ENCODE measurements at places on chromosomes 16 and 17.

- no peak for DNase-seq
Observed at GRCh38 chr17:77720946-77721845, 237.3 kb upstream of the TNRC6C start.

- no peak for DNase-seq
Observed at GRCh38 chr17:19335951-19336631, 26.4 kb downstream of the B9D1 start.

GRCh38 chr17:49505854-49506253 lies 10.8 kb downstream of the NGFR start:
- no peak for DNase-seq

DNA sequence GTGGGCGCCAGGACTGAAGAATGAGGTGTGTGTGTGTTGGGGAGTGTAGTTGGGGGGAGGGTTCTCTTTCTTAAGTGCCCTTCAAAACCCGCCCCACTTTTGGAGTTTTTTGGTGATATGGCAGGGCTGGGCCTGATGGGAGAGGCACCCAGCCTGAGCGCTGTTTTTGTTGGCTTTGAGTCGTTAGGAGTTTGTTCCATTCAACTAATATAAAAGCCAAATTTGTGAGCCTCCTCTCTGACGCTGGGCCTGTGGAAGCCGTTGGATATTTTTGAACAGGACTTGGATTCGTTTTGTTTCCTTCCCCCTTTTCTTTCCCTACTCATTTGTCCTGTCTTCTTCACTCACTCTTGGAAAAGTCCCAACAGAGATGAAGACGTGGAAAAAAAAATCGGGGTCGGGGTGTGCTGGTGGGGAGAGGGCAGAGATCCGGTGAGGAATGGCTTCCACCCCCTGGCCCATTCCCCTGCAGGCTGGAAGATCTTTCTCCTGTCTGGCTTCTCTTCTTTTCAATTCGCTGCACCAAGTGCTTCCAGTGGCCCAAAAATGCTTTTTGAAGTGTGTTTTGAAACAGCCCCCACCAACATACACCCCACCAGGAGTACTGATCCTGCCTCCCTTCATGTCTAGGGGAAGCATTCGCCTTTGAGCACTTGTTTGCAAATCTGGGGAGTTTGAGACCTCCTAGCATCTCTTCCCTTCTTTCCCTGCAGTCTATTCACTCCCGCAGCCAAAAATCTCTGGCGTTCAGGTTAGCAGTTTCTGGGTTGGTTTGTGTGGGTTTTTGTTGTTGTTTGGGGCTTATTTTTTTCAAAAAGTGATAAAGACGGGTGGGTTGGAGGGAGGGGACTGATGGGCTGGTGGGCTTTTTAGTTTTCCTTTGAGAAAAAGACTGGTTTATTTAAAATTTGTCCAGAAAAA lies 2.6 kb downstream of the FZD2 start:
- DNase-seq, result no peak

GRCh38 chr16:89376812-89377452 lies 113.4 kb downstream of the ANKRD11 start:
- no peak for DNase-seq

DNA sequence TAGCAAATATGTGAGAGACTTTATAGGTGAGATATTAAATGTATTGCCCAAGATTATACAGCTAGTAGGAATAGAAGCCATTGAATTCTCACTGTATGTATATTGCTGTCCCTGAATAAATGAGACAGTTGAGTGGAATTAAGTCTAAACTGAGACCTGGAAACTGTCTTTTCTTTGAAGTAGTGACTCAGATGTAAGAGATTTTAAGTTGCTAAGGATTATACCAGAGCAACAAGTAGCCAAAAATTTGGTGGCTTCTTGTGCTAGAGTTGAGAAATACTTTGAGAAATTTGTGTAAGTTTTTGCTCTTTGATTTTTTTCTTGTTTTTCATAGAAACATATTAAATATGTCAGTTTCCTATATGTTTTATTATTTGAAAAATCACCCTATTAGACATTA lies 58.7 kb downstream of the TANC2 start:
- no peak for DNase-seq

GRCh38 chr17:81314398-81315081 lies 19.4 kb upstream of the SLC38A10 start:
- DNase-seq, result no peak

DNA sequence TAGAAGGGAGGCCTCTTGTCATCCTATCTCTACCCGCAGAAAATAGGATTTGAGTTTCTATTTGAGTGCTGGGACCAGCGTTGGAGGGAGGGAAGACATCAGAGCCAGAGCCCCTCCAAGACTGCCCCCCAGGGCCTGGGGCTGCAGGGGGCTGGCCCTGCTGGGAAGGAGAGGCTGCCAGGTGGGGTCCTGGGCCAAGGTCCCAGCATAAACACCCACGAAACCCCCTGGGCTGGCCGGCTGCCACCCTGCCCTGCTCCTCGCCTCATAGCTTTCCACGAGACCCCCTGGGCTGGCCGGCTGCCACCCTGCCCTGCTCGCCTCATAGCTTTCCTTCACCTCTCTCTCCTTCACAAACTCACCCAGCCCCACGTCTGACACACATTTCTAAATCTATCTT lies 10.6 kb upstream of the TEX19 start:
- no peak for DNase-seq

DNA sequence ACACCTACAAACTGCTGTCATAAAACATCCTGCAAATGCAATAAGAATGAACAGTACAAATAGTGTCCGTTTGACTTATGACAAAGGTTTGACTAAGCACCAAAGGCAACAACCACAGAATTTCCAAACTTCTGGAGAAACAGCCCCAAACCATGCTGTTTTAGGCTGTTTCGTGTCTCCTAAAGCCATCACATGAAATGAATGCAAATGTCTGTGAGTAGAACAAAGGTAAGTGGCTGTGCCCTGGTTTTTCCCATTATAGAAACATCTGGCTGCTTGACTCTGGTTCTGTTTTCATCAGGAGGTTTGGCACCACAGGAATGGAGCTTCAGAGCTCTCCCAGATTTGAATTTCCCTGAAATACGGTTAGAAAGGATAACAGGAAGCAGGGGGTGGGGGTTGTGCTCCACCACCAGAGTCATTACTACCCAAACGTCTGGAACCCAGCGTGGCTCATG lies 4.6 kb upstream of the EMP2 start:
- no peak for DNase-seq

GRCh38 chr17:38815576-38816193 lies 9.4 kb downstream of the CWC25 start:
- no peak for DNase-seq

DNA sequence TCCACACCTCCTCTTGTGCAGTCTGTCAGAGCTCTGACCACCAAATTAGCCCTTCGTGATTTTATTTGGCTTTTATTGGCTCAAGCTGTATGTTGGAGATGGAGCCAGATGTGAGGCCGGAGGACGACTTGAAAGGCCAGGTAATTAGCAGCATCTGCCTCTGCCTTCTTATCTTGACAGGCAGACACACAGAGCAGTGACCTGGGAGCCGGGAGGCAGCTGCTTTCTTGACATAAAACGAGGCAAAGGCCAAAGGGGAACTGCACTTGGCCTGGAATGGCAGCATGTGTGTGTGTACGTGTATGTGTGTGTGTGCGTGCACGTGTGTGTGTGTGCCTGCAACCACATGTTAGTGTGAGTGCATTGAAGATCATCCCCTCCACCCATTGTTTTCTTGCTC lies 56.9 kb upstream of the BRD7 start:
- no peak for DNase-seq

GRCh38 chr17:63956296-63956920 lies 16.3 kb downstream of the SCN4A start:
- no peak for DNase-seq

- DNase-seq, result no peak
Observed at GRCh38 chr17:7213895-7214299, 5.7 kb downstream of the DLG4 start.

DNA sequence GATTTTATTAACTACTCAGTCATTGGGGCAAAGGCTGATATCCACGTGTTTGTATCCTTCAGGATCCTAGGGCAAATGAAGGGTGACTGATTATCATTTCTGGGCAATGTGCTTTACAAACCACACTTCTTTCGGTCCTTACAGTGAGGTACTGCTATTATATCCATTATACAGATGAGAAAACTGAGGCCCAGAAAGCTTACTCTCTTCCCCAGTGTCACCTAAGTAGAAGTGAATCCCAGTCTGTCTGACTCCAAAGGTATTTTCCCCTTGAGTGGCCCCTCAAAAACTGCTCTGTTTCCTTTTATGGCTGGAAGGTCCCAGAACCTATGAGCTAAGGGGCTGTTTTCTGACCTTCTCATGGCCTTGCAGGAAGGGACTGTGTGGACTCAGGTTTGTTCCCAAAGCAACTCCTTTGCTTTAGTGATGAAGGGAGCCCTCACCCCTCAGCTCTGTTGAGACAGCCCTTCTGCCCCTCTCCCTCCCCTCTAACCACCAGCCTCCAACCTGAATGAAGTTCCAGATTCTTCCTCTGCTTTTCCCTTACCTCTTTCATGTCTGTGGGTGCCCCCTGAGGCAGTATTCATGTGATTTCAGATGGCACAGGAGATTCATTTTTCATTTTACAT lies 27.4 kb upstream of the ADGRG1 start:
- DNase-seq, result no peak

DNA sequence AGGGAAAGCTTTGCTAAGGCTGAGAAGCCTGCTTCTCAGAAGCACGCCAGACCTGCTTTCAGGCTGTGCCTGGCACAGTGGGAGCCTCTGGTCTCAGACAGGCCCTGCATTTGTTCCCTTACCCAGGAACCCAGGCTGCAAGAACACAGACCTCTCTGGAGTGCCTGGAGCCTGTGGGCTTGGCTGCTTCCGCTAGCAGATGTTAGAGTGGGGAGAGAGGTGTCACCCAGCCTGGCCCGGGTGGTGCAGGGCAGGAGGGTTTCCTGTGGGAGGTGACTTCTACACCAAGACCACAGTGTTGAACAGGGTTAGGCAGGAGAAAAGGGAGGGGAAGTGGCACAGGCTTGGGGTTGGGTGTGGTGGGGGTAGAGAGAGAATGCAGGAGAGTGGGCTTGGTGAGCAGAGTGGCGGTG lies 35.8 kb upstream of the ADGRG1 start:
- peak; percentile 86 for DNase-seq

- DNase-seq, result no peak
Observed at GRCh38 chr17:61786088-61786487, 77.2 kb downstream of the BRIP1 start.

GRCh38 chr17:63150994-63151464 lies 185.0 kb downstream of the TANC2 start:
- no peak for DNase-seq

DNA sequence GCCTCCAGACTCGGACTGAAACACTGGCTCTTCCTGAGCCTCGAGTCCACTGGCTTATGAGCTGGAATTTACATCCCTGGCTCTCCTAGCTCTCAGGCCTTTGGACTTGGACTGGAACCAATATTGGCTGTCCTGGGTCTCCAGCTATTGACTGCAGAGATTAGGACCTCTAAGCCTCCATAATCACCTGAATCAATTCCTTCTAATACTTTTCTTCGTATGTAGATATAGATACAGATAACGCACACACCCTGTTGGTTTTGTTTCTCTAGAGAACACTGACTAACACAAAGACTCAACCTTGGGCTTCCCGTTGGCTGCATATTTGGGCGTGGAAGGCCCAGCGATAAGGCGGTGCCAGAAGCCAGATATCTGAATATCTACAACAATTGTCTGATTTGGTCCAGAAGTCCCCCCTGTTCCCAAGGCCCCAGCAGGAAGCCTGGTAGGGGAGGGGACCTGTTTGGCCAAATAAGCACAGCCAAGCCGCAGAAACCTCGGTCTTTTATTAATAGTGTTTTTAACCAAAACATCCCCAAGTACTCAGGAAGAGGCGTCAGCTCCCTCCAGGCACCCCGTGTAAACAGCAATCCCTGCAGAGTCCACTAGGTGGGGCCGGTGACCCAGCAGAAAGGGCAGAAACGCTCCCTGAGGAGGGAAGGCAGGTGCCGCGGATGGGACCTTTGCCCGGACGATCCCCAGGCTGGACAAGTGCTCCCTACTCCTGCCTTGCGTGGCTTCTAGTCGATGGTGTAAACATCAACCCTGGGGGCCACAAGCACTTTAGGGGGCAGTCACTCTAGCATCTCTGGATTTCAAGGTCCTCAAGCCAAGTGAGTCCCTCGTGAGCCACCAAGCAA lies 57.0 kb downstream of the ABR start:
- peak; percentile 84 for DNase-seq

GRCh38 chr17:18230288-18231141 lies 5.1 kb downstream of the LLGL1 start:
- no peak for DNase-seq

DNA sequence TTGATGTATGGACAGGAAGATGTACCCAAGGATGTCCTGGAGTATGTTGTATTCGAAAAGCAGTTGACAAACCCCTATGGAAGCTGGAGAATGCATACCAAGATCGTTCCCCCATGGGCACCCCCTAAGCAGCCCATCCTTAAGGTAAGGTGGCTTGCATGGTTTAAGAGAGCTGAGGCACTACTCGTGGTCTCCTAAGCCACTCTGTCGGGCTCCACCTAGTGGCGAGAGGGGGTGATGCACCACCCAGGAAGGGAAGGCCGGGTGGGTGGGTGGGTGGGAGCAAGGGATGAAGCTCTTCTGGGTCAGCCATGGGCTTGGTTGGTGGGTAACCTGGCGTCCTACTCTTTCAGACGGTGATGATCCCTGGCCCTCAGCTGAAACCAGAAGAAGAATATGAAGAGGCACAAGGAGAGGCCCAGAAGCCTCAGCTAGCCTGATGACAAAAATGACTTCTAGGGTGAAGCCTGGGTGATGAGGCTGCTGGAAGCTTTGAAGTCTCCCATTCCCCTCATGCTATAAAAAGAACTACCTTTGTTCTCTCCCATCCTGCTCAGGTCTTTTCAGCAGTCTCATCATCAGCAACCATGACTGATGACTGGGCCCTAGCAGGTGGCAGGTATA lies 21.5 kb downstream of the GPR179 start:
- DNase-seq, result peak; percentile 74

- DNase-seq, result no peak
Observed at GRCh38 chr17:4179071-4179470, 36.1 kb downstream of the CYB5D2 start.

DNA sequence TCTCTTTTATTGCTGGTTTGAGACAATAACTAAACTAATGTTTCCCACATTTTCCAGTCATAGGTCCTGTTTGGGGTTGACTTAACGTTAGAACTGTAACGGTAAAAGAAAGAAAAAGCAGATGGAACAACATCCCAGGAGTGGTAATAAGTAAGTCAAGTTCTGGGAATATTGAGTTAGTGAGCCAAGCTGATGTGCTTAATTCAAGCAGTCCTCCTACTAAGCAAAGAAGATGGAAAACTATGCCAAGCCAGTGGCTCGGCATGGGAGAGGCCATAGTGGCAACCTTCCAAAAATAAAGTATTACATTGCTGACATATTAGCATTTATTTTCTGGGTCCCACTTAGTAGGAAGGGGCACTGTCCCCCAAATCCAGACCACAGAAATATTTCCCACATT lies 161.7 kb upstream of the CDH5 start:
- DNase-seq, result no peak

GRCh38 chr16:89845417-89845816 lies 17.1 kb downstream of the SPIRE2 start:
- peak; percentile 39 for DNase-seq

GRCh38 chr16:17499223-17499902 lies 28.6 kb upstream of the XYLT1 start:
- no peak for DNase-seq
